ENCODE measurements at places on chromosomes 3 and 15.

DNA sequence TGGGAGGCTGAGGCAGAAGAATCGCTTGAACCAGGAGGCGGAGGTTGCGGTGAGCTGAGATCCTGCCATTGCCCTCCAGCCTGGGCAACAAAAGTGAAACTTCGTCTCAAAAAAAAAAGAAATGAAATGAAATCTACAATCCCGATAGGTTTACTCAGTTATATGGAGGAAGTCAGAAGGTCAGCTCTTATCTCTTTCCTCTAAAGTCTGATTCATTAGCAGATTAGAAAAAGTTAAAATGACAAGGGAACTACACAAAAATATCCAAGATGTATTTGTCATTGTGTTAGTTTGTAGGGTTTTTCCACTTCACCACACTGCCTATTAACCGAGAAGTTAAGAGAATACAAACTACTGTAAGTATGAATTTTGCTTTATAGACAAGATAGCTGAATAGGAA is 420.6 kb downstream of the SHQ1 start:
- no peak for DNase-seq

GRCh38 chr3:179837374-179837773 is 184.5 kb downstream of the USP13 start:
- DNase-seq = no peak

DNA sequence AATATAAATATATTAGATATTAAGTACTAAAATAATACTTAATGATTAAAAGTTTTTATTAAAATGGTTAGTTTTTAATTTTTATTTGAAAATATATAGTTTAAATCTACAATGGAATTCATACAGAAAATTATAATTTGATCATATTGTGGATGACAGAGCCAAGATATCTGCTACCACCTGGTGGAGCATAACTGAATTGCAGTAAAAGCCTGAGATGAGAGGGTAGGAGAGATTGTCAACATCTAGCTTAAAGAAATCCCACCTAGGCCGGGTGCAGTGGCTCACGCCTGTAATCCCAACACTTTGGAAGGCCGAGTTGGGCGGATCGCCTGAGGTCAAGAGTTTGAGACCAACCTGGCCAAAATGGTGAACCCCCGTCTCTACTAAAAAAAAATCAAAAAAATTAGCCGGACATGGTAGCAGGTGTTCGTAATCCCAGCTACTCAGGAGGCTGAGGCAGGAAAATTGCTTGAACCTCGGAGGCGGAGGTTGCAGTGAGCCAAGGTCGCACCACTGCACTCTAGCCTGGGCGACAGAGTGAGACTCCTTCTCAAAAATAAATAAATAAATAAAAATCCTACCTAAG is 25.1 kb upstream of the CSTA start:
- no peak for DNase-seq

DNA sequence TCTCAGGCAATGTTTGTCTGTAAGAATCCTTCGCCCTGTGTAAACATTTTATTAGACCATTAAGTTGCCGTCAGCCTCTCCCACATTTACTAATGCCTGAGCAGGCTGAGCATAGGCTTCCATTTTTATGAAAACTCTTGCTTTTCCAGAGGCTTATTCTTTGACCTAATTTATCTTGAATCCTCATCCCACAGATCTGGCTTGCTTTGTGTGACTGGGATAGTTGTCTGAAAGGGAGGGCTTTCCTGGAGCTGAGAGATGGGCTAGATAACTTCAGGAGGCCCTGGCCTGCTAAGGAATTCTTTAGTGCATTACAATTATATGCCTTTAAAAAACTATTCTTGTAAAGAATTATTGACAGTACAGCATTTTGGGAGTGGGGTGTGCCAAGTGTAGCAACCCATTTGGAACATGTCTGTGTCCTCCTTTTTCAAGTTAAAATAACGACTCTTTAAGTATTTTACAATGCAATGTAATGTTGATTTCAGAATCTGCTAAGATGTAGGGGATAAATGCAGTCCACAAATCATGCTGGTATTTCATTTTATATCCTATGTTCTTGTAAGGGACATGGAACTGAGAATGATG is 52.4 kb downstream of the EEFSEC start:
- DNase-seq = no peak

DNA sequence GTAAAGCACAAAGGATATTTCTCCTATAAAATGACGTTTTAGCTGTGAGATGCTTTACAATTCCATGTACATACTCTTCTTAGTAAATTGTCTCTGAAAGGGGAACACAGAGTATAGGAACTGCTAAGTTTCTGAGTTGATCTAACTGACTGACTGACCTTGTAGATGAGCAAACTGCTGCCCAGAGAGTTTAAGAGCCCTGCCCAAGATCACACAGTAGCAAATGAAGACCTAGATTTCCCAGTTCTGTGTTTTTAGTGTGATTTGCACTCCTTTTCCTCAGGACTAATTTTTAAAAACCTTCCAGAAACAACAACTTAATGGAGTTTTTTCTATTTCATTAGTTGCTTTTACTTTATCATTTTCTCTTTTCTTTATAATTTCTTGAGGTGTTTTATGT is 247.7 kb downstream of the PDCD6IP start:
- no peak for DNase-seq

DNA sequence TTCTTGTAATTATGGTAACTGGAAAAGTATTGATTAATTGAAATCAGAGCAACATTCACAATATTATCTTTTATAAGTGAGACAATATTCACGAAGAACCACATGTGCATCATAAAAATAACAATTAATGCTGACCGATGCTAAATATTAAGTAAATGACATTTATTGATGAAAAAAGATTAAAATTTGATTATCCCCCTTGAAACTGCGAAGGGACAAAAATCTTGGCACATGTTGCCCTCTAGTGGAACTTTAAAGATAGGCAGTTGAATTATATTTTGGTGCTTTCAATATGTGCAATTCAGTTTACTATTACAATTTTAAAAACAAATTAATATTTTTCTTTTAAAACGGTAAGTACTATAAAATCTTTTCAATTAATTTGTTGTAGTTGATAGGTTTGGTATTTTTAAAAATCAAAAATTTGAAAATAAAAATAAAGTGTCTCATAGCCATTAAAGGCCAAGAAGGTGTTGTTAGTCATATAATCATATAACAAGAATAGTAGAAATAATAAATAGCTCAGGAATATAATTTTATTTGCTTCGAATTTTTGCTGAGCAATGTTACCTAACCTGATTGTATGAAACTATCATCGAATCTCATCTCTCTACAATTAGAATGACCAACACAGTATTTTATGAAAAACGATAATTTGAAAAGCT is 270.2 kb downstream of the ROBO1 start:
- no peak for DNase-seq

GRCh38 chr3:65604863-65605526 is 433.7 kb downstream of the MAGI1 start:
- DNase-seq = no peak

DNA sequence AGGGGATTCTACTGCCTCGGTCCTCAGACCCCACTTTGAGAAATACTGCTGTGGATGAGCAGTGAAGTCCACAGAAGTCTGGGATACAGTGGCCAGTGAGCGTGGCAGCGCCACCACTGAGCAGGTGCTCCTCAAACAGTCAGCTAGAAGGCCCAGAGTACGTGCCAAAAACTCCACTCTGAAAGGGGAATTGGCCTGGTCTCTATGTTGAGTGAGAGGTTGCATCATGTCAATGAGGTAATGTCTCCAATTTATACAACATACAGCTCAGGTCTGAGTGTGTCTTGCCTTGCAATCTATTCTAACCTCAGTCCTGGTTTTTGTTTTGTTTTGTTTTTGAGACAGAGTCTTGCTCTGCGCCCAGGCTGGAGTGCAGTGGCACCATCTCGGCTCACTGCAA is 53.3 kb upstream of the ETV5 start:
- DNase-seq = no peak

- DNase-seq = no peak
Measured at GRCh38 chr3:21310161-21310560, 440.8 kb downstream of the ZNF385D start.

GRCh38 chr3:33936921-33937525 is 138.6 kb downstream of the PDCD6IP start:
- DNase-seq = no peak

DNA sequence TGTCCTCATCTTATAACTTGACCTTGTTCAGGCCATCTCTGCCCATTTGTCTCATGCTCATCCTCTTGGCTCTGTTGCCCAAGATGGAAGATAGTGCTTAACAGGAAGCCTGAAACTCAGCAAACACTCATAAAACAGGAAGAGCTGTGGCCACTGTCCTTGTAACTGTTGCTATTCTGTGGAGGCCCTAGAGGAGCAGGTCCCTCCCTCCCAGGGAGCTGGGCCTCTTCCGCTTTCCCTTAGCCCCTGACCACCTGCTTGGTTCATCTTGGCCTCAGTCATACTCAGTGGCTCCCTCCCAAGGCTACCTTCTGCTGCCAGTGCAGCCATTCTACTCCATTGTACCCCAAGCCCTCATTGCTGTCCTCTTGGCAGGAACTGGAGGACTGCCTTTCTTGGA is 3.5 kb downstream of the MAPKAPK3 start:
- no peak for DNase-seq

GRCh38 chr15:39127925-39128617 is 452.8 kb upstream of the THBS1 start:
- DNase-seq = no peak

GRCh38 chr3:114260152-114260551 is 22.8 kb upstream of the ZNF80 start:
- no peak for DNase-seq

DNA sequence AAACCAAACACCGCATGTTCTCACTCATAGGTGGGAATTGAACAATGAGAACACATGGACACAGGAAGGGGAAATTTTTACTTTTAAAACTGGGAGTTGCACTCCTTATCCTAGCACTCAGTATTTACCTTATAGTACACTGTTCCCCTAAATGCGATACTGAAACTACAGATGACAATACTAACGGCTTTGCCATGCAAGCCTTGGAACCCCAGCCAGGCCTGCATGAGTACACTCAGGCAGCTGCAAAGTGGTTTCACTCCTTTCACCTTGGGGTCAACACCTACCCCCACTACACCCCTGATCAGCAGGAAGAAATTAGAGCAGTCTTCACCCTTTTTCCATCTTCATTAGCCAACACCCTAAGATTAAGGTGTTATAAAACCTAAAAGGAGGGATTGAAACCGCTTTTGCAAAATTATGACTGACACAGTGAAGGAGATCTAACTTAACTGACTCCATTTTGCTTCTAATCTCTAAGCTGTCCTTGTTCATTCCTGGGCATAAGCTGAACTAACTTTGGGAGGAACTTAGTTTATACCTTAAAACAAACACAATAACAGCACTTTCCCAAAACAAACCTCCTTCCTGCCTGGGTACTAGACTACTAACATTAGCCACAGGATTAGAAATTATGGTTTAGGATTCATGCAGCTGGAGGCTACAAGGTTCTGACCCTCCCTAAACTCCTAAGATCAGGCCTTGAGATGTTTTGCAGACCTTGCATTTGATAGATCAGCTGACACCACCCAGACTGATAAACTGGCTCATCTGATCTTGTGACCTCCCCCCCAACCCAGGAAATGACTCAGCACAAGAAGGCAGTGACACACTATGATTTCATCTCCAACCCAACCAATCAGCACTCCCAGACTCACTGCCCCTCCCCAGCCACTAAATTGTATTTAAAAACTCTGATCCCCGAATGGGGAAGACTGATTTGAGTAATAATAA is 452.1 kb upstream of the PPP2R3A start:
- DNase-seq = no peak

DNA sequence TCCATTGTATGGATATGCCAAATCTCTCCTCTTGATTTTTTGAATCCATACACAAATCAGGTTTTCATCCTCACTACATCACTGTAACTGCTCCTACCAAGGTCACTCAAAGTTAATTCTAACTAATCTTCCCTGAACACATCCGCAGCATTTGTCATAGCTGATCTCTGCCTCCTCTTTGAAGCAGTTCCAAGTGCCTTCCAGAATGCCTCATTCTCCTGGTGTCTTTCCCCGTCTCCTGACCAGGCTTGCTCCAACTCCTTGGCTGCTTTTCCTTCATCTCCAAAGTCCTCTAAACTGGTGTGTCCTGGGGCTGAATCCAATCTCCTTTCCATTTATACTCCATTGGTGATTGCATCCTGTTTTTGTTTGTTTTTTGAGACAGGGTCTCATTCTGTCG is 26.8 kb downstream of the KLHDC8B start:
- no peak for DNase-seq

DNA sequence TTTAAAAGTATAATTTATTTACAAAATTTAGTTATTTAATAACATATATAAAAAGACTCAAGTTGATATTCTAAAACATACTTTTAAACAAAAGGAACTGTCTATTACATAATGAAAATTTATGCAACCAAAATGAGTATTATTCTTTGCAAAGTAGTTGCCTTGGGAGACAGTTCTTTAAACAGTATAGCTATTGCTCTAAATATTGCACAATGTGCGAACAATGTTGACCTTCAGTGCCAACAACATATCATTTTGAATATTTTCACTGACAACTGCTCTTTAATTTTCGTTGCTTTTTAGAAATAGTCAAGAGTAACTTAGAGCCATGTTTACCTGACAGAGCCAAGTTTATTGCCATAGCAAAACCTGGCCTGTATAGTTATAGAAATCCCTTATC is 124.9 kb downstream of the ZBTB20 start:
- DNase-seq = no peak

GRCh38 chr15:76987896-76988860 is 6.7 kb upstream of the PSTPIP1 start:
- DNase-seq = no peak

- DNase-seq = no peak
Measured at GRCh38 chr3:29561651-29562149, 280.8 kb downstream of the RBMS3 start.

- no peak for DNase-seq
Measured at GRCh38 chr3:52986938-52987337, 58.9 kb downstream of the SFMBT1 start.

DNA sequence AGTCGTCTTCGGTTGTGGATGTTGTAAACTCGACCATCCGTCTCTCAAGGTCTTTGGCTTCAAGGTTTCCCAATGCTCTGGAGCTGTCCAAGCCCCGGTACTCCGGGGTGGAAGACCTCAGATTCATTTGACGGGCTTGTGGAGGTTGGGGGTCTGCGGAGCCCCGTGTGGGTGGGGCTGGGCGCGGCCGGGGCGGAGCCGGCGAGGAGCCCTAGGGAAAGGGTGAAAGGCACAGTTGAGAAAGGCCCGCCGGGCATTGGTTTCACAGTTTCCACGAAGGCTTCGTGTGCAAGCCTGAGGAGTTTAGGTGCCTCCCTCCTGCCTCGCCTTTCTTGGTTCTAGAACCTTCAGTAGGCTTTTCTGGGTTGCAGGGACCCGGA is 360 bp upstream of the MGA start:
- no peak for DNase-seq

- no peak for DNase-seq
Measured at GRCh38 chr3:174883881-174884675, 24.9 kb downstream of the NAALADL2 start.

- DNase-seq = no peak
Measured at GRCh38 chr3:147038481-147038880, 367.9 kb downstream of the ZIC4 start.
